ENCODE measurements at places on chromosomes 2 and 18.

GRCh38 chr2:4973973-4974372, 718.2 kb upstream of the SOX11 start:
- DNase-seq, result no peak

DNA sequence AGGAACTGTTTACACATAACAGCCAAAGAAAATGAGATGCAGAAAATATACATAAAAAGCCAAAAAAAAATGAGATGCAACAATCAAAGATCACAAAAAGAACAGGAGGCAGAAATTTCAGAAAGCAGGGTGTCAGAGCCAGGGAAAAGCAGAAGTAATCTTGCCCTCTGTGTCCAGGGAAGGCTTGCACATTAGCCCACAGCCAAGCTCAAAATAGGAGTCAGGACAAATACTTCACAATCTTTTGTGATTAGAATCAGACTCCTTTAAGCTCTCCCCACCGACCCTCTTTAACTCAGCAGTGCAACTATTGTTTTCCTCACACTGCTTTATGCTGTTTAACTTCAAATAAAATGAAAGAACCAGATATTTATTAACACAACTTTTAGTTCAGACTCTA, 34.6 kb downstream of the IAH1 start:
- DNase-seq, result no peak

- DNase-seq, result no peak
These were observed 13.6 kb downstream of the TWSG1 start for GRCh38 chr18:9348079-9348671.

DNA sequence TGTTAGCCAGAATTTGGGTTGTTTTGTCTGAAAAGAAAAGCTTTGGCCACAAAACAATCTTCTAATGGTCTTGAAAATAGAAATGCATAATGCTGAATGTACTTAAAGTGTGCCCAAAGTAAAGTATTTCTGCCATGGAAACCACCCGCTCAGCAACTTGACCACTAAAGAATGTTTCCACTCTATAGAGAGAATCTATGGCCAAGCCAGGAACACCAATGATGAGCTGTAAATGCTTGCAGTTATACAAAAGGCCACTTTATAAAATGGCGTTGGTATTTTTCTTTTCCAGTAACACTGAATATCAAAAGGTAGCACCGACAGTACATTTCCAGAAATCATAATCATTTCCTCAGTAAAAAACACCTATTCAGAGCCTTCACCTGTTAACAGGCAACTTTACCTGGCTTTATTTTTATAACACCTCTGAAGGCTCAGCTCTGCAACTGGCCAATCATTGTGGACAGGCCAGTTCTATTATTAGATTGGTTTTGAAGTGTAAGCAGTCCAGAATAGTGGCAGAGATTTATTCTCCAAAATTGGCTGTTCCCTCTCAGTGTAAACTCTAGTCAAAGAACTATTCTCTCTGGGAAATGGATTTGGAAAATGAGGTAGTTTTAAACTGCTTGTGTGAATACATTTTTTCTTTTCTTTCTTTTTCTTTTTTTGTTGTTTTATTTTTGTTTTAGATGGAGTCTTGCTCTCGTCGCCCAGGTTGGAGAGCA, 36.1 kb downstream of the SLC40A1 start:
- no peak for DNase-seq

- no peak for DNase-seq
These were observed 267.8 kb downstream of the TNS1 start for GRCh38 chr2:217735034-217735433.

GRCh38 chr2:240557808-240558207, at the start of gene ANKMY1:
TSS of gene ANKMY1 (minus strand) at chr2:240557988. CDS start at chr2:240557335, 653 bp downstream.
- DNase-seq, result no peak

- DNase-seq, result no peak
These were observed 10.2 kb downstream of the GATA6 start for GRCh38 chr18:22179631-22180030.

DNA sequence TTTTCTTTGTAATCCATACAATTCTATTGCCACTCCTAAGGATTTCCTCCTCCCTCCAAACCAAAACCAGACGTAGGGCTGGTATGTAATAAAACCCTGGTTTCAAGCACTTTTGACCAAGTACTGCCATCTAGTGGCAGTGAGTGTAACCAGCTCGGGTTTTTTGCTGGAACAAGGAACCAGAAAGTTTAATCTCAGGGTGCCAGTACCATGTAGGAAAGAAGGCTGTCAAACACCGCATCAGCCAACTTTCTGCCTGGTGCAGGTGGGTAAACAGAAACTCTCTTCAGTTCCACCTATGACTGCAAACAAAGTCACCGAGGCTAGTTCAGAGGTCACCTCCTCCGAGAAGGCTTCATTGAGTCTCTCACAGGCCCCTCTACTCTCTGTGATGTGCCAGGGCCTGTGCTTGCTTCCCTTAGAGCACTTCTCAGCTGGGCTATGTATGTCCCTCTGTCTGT, 10.2 kb upstream of the THNSL2 start:
- DNase-seq, result no peak

DNA sequence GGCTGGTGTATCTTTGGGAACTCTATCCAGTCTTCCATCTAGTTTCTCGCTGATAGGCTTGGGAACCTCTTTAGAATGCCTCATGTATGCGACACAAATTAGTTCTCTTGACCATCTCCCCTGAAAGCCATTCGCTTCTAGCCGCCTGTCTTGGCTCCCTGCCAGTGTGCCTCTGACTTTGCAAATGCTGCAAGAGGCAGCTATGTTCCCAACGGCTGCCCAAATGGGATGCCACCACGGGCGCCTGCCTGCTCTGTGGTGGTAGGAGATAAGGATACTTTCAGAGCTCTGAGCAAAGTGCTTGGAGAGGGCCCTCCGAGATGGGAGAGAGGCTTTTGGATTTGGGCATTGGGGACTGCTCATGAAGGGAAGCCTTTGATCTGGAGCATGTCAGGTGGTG, 77.7 kb upstream of the IGFBP5 start:
- peak; percentile 49 for DNase-seq

DNA sequence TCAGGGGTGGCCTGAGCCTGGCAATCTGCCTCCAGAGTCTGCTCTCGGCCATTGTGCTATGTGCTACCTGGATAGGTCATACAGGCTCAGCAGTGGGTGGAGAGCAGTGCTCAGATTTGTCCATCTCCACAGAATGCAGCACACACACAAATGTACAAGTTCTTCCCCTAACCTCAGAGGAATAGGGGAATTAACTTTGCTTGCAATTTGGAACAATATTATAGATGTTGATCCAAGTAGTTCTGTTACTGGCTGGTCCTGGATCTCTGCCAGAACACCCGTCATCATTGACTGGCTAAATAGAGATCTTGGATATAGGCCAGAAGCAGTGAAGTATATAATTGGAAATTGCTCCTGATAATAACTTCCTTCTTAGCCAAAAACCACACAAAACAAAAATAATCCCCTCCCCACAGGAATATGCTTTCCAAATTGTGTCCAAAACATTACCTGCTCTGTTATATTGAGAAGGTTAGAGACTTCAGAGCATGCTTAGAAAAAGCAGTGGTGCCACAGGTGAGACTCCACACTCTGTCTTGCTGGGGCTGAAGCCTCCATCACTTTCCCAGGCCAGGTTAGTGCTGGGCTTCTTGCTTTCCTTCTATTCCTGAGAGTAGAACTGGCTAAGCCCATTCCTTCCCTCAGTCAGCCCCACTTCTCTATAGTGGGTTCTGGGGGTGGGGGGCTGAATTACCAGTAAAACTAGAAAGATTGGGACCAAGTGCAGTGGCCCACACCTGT, 38.8 kb downstream of the NCAPH start:
- no peak for DNase-seq

- no peak for DNase-seq
These were observed 320.5 kb downstream of the CTNNA2 start for GRCh38 chr2:79833235-79833878.

DNA sequence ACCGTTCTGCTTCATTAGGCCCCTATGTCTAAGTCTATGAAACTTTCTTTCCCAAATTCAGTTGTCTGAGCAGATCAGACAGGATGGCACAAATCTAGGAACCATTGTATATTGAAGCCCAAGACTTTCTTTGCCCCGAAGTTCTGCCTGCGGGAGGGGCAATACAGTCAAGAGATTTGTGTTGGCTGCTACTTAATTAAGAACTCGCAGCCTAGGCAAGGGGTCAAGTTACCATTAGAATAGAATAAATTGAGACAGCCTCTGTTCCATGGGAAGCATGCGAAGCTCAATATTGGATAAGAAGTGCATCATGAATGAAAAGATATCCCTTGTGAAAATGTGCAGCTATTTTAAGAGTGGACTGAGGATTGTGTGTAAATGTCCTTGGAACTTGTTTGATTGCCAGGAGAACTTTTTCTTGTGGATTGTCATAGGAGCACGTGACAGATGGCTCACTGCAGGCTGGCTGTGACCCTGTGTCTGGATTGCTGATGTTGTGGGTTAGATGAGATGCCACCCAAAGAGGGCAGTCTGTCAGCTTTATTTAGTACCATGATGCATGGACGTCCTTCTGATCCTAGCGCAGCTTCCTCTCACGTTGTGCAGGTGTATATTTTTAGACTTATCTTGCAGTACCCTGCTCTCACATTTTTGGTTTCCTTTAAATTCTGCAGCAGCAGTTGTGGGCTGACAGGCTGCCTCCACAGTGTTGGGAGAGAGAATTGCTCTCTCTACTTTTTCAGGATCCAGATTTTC, 30.9 kb downstream of the HAUS1 start:
- DNase-seq, result no peak

DNA sequence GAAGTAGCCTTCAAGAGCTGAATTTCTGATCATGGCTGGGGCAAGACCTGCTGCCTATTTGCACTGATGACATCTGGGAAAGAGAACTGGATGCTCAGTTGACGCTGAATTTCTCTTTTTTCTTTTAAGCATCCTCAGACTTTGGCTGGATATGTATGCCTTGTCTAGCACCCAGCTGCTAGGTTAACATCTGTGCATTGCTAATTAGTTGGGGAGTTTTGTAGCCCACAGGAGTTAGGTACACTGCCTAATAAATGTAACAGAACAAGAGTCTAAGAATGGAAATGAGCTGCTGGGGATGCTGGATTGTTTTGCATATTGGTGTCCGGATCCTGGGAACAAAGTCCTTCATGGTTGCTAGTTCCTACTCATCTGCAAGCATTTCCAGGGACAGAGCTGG, 40.9 kb upstream of the STPG4 start:
- DNase-seq, result no peak

GRCh38 chr2:20635675-20636584, 15.0 kb downstream of the HS1BP3 start:
- peak; percentile 75 for DNase-seq

DNA sequence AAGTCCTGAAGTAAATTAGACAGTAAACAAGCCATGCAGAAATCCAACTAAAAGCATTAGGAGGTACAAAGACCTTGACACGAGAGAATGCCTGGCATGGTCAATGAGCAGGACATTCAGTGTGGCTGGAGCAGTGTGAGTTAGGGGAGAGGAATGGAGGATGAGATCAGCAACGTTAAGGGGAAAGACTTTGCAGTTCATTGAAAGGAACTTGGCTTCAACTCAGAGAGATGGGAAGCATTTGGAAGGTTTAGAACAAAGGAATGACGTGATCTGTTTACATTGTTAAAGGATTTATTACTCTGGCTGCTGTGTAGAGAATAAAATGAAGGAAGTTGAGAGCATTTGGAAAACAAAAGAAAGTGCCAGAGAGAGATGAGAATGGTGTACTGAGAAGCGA, 621.3 kb downstream of the XIRP2 start:
- peak; percentile 14 for DNase-seq

GRCh38 chr18:48723837-48724236, 185.0 kb downstream of the CTIF start:
- DNase-seq, result no peak

DNA sequence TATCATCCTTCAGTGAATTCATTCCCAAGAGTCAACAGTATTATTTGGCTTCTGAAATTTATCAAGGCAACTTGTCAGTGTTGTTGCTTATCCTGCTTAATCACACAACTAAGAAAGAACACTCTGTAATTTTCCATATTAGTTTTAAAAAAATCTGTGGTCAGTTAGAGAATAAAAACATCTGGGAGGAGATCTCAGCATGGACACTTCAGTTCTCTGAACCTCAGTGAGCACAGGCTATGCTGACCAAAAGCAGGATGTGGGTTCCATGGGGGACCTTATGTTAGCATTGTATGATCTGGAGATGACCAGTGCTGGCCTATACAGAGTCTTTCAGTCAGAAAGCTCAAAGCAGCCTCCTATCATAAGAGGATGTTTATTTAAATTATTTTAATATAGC, 79.1 kb upstream of the KLHL14 start:
- DNase-seq, result no peak

DNA sequence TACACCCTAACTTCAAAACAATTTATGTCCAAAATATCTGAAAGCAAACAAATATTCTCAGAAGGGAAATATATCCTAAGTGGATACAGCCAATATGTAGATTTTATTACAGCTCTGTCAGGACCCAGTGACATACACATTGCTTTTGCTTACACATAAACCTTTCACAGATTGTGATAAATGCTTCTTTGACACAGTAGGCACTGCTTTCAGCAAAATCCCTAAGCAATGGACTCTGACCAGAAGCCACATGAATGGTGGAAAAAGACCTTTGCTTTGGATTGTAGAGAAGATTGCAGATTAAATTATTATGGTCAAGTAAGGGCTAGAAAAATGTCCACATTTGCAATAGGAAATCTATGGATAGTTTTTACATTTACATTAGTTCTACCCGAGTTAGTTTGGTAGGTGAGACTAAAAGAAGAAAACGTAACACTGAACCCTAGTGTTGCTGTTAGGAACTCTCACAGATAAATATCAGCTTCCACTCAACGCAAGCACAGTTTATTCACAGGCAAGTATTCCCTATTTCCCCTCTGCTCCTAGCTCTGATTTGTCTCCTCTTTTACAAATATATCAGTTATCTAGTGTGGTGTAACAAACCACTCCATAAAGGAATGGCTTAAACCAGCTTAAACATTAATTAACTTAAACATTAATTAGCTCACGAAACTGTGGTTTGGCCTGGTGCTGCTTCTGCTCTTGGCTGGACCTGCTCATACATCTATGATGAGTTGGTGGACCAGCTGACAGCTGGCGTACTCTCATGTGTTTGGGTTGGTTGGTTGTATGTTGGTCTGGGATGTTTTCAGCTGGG, 23.6 kb upstream of the SERPINE2 start:
- no peak for DNase-seq

- DNase-seq, result no peak
These were observed 44.4 kb upstream of the RBM44 start for GRCh38 chr2:237754182-237754581.

DNA sequence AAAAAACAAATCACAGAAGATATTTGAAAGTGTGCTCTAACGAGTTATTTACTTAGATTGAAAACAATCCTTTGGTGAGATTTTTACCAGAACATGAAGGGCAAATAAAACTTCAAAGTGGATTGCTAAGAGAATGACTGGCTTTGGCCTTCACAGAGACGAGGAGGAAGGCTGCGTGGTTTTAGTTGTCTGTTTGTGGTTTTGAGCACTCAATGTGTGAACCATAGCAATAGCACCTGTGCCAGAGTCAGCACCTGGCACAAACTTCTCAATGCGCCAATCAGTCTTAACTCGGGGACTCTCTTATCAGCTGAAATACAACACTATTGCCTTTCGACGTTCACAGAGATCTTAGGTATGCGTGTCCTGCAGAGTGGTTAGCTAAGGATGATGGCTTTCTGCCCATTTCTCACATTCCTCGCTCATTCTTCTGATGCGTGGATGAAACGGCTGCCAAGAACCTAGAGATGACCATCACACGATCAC, 70.0 kb downstream of the MBP start:
- no peak for DNase-seq

All from NCI-H510A (cell line).